CD4-positive, alpha-beta T cell treated with Interleukin-6 at 100 ng/mL for 8 hours (primary cell): ENCODE measurements at places on chromosomes 6 and 20.

DNA sequence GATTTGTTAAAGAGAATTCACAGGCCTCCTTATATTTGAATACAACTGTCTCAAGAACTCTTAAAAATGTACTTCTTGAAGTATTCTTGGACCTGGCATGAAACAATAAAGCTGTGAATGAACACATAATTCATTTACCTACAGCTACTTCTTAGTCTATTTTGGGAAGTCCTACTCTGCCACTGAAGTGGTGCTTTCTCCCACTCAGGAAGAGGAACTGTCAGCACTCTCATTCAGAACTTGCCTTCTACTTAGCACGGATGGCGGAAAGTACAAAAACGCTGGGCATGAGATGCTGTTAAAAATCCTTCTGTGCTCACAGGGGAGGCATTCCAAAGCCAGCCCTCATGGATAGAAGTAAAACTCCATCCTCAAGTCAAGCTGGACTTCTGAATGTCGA lies 144.8 kb upstream of the LAMP5 start:
- no peak for DNase-seq

GRCh38 chr20:7695635-7696034 lies 244.6 kb downstream of the HAO1 start:
- DNase-seq = no peak

DNA sequence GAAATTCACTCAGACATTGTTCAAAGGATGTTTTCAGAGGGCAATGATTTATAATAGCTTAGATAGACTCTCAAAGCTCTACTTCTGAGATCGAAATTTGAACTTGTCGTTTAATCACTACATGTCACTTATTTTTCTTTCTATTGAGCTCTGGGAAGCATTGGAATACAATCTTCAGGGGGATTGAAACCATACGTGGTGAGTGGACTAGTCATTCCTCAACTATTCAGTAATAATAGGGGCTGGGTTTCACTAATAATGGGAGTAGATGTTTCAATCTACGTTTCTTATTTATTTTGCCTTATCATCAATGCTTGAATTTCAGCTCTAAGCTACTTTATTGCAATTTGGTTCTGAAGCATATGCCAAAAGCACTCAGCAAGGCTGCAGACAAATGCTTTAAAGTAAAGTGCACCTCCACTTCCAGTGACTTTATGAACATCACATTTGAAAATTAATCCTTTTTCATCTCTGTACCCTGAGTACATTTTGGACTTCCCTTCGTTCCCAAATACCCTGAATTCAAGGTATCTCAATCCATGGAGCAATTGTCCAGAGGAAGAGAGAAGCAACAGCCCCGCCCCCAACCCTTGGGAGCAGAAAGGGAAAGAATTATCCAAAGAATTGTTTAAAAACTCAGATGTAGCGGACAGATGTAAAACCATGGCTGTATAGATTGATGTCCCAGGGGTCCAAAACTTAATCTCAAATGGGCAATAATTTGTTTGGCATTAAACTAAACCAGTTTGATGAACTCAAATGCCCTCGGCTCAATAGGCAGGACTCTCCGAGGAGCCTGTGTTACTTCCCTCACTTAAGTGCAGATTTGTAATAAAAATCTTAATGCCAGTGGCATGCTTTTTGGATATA lies 68.1 kb downstream of the HFE start:
- DNase-seq = no peak

- peak; percentile 73 for DNase-seq
These were observed at the start of gene SNX14 for GRCh38 chr6:85593438-85594196. TSS of gene SNX14 (minus strand) at chr6:85593858. CDS start at chr6:85593718, 140 bp downstream.

DNA sequence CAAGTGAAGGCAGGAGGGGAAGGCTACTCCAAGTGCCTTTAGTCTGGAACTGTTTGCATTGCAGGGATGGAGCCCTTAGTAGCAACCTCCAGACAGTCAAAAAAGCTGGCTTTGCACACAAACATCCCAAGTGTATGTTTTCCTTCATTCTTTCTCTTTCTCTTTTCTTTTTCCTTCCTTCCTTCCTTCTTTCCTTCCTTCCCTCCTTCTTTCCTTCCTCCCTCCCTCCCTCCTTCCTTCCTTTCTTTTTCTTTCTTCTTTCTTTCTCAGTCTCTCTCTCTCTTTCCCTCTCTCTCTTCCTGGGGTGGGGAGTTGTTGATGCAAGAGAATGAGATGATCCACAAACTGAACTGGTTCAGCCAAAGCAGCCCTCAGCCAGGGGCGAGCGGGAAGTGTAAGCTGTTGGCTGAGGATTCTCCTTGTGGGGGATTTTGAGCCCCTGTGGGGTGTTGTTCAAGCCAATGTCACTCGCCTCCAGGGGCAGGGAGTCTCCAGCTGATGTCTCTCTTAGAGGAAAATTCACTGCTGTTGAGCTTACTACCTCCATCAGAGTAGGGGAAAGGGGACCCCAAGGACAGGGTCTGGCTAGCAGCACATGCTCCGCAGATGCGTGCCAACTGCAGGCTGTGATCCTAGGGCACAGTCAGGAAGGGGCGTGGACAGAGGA lies 11.7 kb downstream of the RSPO4 start:
- no peak for DNase-seq

GRCh38 chr6:33082702-33083101 lies 6.9 kb downstream of the HLA-DPB1 start:
- DNase-seq = peak; percentile 56

DNA sequence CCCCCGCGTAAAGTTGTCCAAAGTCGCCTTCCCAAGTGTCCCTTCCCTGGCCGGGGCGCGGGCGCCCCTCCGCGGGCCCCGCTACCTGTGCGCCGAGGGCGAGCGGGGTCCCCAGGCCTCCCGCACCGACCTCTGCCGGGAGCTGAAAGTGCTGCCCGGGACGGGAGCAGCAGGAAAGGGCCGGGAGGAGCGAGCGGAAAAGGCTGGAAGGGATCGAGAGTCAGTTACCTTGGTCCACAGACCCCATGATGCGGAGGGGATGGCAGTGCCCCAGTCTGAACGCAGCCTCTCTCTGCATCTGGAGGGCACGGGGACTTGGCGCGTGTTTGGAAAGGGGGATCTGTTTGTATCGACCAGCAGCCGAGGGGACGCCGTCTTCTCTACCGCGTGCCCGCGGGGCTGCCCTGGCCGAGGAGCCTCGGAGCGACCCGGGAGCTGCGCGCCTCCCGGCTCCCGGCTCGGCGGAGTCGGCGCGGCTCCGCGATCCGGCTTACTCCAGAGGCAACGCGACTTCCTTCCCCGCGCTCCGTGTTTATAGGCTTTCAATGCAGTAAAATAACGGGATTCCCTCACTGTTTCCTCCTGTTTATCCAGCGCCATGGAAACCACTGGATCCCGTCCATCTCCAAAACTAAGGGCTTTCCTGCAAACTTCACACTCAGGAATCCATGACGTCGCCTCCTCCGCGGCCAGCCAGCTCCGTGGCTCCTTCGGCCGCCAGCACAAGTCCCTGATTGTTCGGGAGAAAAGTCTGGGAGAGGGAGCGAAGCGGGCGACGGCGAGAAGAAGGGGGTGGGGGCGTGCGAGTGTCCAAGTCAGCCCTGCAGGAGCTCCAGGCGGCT lies 20.0 kb upstream of the NFATC2 start:
- DNase-seq = no peak

GRCh38 chr6:24858177-24858653 lies 59.5 kb upstream of the ARMH2 start:
- DNase-seq = peak; percentile 68

GRCh38 chr6:3405679-3406078 lies 51.2 kb downstream of the SLC22A23 start:
- DNase-seq = no peak

GRCh38 chr6:149335924-149336608 lies 18.6 kb downstream of the TAB2 start:
- DNase-seq = peak; percentile 13

DNA sequence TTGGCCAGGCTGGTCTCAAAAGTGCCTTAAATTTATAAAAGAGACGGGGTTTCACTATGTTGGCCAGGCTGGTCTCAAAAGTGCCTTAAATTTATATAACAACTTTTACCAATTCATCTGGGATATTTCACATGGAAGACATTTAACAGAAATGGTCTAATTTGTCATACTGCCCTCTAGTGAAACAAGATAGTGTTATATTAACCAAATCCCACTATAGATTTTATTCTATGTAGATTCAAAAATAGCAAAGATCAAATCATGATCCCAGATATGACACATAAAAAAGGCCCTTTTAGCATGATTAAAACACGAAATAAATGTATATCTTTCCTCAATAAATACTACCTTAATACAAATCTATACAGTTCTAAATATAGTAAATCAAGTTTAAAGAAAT lies 102.8 kb upstream of the TFAP2D start:
- no peak for DNase-seq

- no peak for DNase-seq
These were observed 16.7 kb downstream of the GPRC6A start for GRCh38 chr6:116812051-116812650.

DNA sequence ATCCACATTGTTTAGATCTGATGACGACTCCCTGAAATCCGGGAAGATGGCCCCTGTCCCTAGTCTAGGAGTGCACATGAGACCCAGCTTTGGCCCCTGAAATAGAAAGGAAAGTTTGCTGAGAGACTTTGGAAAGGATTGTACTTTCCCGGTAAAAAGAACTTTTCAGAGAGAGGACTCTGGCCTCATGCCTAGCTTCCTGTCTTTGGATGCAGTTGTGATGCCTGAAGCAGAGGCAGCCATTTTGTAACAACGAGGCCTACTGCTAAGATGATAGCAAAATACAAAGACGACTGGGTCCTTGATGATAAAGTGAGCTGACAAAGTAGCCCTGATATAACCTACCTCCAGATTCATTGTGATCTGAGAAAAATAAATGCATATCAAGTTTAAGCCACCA lies 6.9 kb downstream of the CPNE5 start:
- no peak for DNase-seq

DNA sequence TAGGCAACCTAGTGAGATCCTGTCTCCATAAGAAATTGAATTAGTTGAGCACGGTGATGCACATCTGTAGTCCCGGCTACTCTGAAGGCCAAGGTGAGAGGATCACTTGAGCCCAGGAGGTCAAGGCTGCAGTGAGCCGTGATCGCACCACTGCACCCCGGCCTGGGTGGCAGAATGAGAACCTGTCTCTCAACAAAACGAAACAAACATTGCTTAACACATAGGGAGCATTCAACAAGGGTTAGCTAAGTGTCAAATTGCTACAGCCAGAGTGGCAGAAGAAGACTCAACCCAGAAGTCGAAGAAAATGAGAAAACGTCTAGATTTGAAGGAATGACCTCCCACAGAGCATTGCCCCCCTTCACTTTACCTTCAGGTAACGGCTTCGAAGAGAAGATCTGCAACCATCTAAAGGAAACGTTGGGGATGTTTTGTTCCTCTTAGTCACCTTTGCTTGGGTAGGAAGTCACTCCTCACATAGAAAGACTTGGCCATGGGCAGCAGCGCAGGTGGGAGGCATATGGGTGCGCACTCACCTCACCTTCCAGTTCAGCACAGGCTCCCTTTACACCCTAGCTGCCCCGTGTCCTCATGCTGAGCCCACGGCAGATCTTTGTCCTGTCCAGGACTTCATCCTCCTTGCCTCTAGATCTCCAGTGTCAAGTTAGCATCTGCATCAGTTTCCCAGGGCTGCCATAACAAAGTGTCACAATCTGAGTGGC lies 63.7 kb upstream of the SHLD1 start:
- no peak for DNase-seq

- DNase-seq = peak; percentile 33
These were observed 104.0 kb downstream of the RTN4IP1 start for GRCh38 chr6:106525107-106525881.

GRCh38 chr6:1615151-1615852 lies 5.6 kb downstream of the FOXC1 start:
- DNase-seq = no peak

DNA sequence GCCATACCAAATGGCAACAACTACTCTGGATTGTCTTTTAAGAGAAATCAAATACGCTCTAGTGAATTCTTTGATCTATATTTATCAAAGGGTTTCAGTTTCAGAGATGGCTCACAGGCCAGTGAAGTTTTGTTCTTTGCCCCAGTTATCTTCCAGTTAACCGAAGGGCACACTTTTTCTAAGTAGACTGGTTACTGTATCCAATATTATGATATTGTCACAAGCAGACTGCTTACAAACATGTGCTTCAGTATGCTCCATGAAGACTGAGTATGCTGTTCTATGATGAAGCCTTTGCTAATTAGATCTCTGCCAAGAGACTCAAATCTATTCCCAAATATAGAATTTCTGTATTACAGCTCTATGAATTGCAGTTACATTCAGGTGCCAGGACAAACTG lies 181.1 kb downstream of the REV3L start:
- no peak for DNase-seq

GRCh38 chr6:16471910-16472297 lies 233.5 kb downstream of the GMPR start:
- DNase-seq = no peak

- DNase-seq = peak; percentile 72
These were observed 12.8 kb upstream of the ELOVL5 start for GRCh38 chr6:53361549-53362031.

DNA sequence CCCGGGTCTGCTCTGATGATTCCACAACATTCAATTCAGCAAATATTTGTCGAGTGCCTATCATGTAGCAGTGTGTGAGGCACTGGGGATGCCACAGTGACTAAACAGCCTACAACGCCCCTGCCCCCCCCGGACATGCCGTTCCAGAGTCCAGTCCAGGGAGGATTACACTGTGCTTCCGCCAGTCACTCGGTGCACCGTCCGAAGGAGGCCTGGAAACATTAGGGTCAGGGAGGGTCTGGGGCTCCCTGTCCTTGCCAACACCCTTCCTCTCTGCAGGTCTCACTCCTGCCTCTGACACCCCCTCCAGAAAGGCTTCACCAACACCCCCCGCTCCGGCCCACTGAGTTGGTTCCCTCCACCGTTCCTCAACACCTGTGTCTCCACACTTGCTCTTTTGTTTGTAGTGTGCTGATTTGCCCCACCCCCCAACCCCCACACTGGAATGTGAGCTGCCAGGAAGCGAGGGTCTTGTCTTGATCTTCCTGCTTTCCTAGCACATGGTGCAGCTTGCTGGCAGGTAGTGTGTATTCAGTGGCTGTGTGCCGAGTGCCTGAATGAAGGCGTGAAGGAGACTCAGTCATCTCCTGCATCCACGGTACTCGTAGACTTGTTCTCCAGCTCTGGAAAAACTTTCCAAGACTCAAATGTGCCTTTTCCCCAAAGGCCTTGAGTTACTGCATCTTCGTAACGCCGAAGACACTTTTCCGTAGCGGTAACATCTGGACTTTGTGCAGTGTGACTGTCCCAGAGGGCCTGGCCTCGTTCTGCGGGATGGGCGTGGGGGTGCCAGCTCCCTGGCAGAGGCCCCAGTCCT lies 150.4 kb downstream of the ZDHHC14 start:
- DNase-seq = no peak

DNA sequence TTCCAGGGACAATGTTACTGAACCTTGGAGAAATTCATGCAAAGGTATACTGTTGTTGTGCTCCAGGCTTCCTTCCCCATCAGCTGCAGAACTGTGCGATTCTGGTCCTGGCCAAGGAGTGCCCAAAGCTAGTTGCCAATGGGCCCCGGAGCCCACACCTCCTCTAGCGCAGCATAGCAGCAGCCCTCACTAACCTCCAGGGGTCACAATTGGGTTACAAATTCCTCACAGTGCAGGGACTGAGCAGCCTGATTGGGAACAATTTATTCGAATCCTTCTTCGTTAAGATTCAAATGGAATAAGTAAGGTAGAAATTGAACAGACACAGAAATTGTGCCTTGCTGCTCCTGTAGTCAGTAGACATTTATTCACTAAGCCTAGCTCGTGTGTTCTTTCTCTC lies 284.9 kb downstream of the PRKN start:
- no peak for DNase-seq
